ENCODE measurements at places on chromosomes 13 and 19. TPM values are rescaled to one million over a fixed set of nuclear protein-coding genes. Genes with fewer than 3 reads are reported as not detected.

PTPRS gene
- 215 TPM for total RNA-seq

FGF21 gene
- total RNA-seq: not detected

DNA sequence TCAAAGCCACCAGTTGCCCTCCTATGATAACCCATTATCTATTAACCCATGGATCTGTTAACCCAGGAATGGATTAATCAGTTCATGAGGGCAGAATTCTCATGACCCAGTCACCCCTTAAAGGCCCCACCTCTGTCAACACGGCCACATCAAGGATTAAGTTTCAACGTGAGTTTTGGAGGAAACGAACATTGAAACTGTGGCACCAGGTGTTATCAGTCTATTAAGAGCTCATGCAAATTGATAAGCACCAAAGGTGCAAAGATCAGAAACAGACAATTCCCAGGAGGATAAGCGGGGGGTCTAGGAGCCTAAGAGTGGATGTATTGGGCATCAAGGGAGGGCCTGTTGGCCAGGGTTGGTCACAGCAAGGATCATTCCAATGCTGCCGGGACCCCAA lies 19.9 kb upstream of the ELAVL1 start:
- no peaks in the 10 kb centered on the region for H3K27me3 ChIP-seq
- no peaks in the 10 kb centered on the region for H3K4me1 ChIP-seq
- no peak overlapping the region for H3K27ac ChIP-seq
- H3K4me3 ChIP-seq: no peak overlapping the region
- H3K36me3 ChIP-seq: no peaks in the 10 kb centered on the region

DNA sequence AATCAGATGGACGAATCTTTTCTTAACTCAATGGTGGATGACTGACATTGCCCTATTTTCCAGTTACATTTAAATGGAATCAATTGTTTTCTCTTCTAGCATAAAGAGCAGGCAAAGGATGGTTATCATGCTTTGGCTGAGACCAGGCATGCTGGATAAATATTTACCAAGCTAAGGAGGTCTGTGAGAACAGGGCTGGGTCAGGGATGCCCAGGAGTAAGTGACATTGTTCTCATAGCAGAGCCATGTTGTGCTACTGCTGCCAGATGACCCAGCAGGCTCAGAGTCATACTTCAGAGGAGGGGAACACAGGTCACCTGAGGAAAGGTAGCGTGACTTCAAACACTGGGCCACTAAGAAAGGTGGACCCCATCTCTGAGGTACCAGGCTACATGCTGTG lies 116.0 kb upstream of the RNF113B start:
- no peak overlapping the region for H3K27ac ChIP-seq
- H3K27me3 ChIP-seq: no peaks in the 10 kb centered on the region
- H3K4me3 ChIP-seq: no peak overlapping the region

- peak overlapping the region; percentile 91 for H3K27ac ChIP-seq
- H3K4me3 ChIP-seq: peak overlapping the region; percentile 68
- no peaks in the 10 kb centered on the region for H3K27me3 ChIP-seq
- H3K4me1 ChIP-seq: peaks cover 6% of the 10 kb centered on the region
Measured at GRCh38 chr19:40424637-40425449, 949 bp downstream of the SERTAD1 start.
